ENCODE measurements at places on chromosomes 4 and X. TPM values are rescaled to one million over a fixed set of nuclear protein-coding genes. Genes with fewer than 3 reads are reported as not detected.

DAPP1 gene
- total RNA-seq, result 16.7 TPM

VSIG1 gene
- total RNA-seq, result 0.60 TPM

USP27X gene
- 1.5 TPM for total RNA-seq

MAGEA8 gene
- not detected for total RNA-seq

PROM1 gene
- total RNA-seq, result not detected

OPHN1 gene
- total RNA-seq, result 0.13 TPM

GPRASP1 gene
- total RNA-seq, result 1.3 TPM

DMRTC1 gene
- not detected for total RNA-seq

TCEAL2 gene
- not detected for total RNA-seq

DDIT4L gene
- total RNA-seq, result not detected

SYNPO2 gene
- 0.74 TPM for total RNA-seq
